MCF 10A (cell line): ENCODE measurements at places on chromosomes 13 and 19.

DNA sequence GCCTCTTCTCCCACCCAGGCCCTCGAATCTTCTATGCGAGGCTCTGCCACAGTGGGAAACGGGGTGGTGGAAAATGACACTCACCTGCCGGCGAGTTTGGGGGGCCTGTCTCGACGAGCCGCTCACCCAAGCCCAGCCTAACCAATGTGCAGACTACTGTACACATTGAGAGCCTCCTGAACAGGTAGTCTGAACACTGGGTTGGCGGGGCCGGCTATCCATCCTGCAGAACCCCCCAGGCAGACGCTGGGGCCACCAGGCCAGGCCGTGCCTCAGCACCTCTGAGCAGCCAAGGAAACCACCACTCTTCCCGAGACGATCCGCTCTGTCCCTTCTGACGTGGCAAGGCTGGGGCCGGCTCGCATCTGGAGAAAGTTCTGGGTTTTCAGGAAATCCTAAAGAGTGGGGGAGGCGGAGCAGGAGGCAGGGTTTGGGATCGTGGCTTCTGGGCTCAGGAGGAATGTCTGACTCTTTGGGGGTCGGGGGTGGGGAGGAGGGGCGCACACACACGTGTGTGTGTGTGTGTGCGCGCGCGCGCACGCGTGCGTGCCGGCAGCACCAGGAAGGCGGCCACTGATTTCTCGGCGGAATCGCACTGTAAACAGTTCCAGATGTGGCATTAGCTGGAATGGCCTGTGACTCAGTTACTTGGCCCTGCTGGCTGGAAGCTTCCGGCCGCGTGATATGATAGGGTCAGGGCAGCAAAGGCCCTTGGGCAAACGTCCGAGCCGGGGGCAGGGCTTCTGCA is 18.5 kb downstream of the TMED1 start:
- peaks cover 31% of the 10 kb centered on the region for H3K36me3 ChIP-seq
- no peak overlapping the region for H3K4me3 ChIP-seq
- no peak overlapping the region for H3K27ac ChIP-seq
- no peaks in the 10 kb centered on the region for H3K27me3 ChIP-seq

DNA sequence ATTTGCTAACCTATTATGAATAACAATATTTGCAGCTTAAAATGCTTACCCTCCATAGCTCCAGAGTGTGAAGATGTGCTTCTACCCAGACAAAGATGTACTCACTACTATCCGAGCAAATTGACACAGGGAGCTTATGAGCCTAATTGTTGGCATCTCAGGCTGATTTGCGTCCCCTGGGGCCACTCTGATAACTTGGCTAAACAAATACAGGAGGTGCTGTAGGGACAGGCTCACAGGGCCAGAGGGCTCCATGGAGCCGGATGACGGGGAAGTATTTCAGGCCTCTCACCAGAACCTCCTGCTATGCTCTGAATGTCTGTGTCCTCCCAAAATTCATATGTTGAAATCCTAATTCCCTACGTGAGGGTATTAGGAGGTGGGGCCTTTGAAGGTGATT is 26.7 kb upstream of the C19orf12 start:
- no peaks in the 10 kb centered on the region for H3K36me3 ChIP-seq
- peaks cover 27% of the 10 kb centered on the region for H3K27me3 ChIP-seq
- no peak overlapping the region for H3K4me3 ChIP-seq
- no peaks in the 10 kb centered on the region for H3K4me1 ChIP-seq
- H3K27ac ChIP-seq, result no peak overlapping the region

- no peaks in the 10 kb centered on the region for H3K4me1 ChIP-seq
- peaks cover 45% of the 10 kb centered on the region for H3K27me3 ChIP-seq
- DNase-seq, result no peak
- no peak overlapping the region for H3K27ac ChIP-seq
- no peak overlapping the region for H3K4me3 ChIP-seq
- no peaks in the 10 kb centered on the region for H3K36me3 ChIP-seq
Measured at GRCh38 chr19:3801412-3802096, 15.4 kb upstream of the MATK start.

- H3K27ac ChIP-seq, result no peak overlapping the region
- H3K4me3 ChIP-seq, result no peak overlapping the region
- no peak for DNase-seq
- peaks cover 18% of the 10 kb centered on the region for H3K4me1 ChIP-seq
- H3K36me3 ChIP-seq, result no peaks in the 10 kb centered on the region
Measured at GRCh38 chr13:42623916-42624315, 50.0 kb downstream of the TNFSF11 start.

DNA sequence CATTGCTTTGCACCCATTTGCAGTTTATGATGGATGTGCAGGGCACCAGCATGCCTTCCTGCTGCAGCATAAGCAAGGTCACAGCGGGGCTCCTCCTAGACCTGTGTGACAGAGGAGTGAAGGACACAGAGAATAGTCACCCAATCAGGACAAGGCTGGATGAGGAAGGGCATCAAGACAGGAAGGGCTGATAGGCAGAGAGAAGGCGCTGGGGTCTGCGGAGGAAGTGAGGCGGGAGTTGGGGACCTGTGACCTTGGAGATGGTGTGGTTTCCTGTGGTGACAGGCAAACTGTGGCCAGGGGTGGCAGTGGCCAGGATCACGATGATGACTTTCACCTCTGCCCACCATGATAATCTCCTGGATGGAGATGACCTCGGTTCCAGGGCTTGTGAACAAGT is 16.4 kb upstream of the KCTD15 start:
- H3K27me3 ChIP-seq, result peaks cover 39% of the 10 kb centered on the region
- no peaks in the 10 kb centered on the region for H3K36me3 ChIP-seq
- no peak overlapping the region for H3K4me3 ChIP-seq
- H3K27ac ChIP-seq, result no peak overlapping the region

- no peaks in the 10 kb centered on the region for H3K4me1 ChIP-seq
- H3K4me3 ChIP-seq, result no peak overlapping the region
- H3K27me3 ChIP-seq, result no peaks in the 10 kb centered on the region
- no peaks in the 10 kb centered on the region for H3K36me3 ChIP-seq
Measured at GRCh38 chr19:21848706-21849105, 12.7 kb upstream of the ZNF43 start.

- no peak overlapping the region for H3K27ac ChIP-seq
- H3K36me3 ChIP-seq, result peaks cover 6% of the 10 kb centered on the region
- DNase-seq, result no peak
Measured at GRCh38 chr13:20349564-20350381, 117.7 kb upstream of the GJB6 start.

- H3K36me3 ChIP-seq, result peaks cover 4% of the 10 kb centered on the region
- no peaks in the 10 kb centered on the region for H3K27me3 ChIP-seq
- DNase-seq, result no peak
- no peak overlapping the region for H3K4me3 ChIP-seq
- H3K27ac ChIP-seq, result no peak overlapping the region
Measured at GRCh38 chr19:47805313-47805712, 962 bp upstream of the TPRX1 start.

GRCh38 chr13:105957769-105958438 is 577.6 kb downstream of the EFNB2 start:
- no peaks in the 10 kb centered on the region for H3K4me1 ChIP-seq
- DNase-seq, result no peak
- H3K27ac ChIP-seq, result no peak overlapping the region
- no peaks in the 10 kb centered on the region for H3K36me3 ChIP-seq

- no peak for DNase-seq
- H3K4me1 ChIP-seq, result peaks cover 32% of the 10 kb centered on the region
- peak overlapping the region; percentile 80 for H3K4me3 ChIP-seq
Measured at GRCh38 chr13:33677215-33677614, 140.7 kb upstream of the RFC3 start.

DNA sequence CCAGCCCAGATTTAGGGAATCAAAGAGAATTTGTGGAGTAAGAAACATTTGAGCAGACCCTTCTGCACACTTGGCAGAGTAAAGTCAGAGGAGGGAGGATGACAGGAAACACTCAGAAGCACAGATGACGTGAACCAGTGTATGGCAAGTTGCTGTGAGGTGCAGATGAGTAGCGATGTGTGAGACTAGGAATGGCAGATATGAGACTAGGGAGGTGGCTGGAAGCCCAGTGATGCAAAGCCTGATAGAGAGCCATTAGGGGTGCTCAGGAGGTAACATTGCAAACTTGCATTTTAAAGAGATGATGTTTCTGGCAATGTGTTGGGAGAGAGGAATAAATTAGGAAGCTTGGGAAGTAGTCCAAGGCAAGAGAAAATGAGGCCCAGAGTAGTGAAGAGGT is 44.0 kb downstream of the PCDH17 start:
- H3K27ac ChIP-seq, result no peak overlapping the region
- no peak for DNase-seq
- H3K36me3 ChIP-seq, result no peaks in the 10 kb centered on the region
- no peak overlapping the region for H3K4me3 ChIP-seq
- peaks cover 61% of the 10 kb centered on the region for H3K27me3 ChIP-seq

- H3K4me1 ChIP-seq, result peaks cover 20% of the 10 kb centered on the region
- H3K27ac ChIP-seq, result no peak overlapping the region
- H3K4me3 ChIP-seq, result no peak overlapping the region
- no peaks in the 10 kb centered on the region for H3K27me3 ChIP-seq
- no peak for DNase-seq
- no peaks in the 10 kb centered on the region for H3K36me3 ChIP-seq
Measured at GRCh38 chr19:40398417-40399131, 8.6 kb upstream of the HIPK4 start.

- peaks cover 42% of the 10 kb centered on the region for H3K36me3 ChIP-seq
- H3K4me1 ChIP-seq, result no peaks in the 10 kb centered on the region
- H3K27ac ChIP-seq, result peak overlapping the region; percentile 19
- no peaks in the 10 kb centered on the region for H3K27me3 ChIP-seq
Measured at GRCh38 chr19:46990991-46991676, 28.5 kb upstream of the NPAS1 start.

- peaks cover 48% of the 10 kb centered on the region for H3K4me1 ChIP-seq
- peak overlapping the region; percentile 94 for H3K27ac ChIP-seq
- peak overlapping the region; percentile 90 for H3K4me3 ChIP-seq
- no peak for DNase-seq
Measured at GRCh38 chr13:95679722-95680121, 2.8 kb downstream of the DNAJC3 start.

DNA sequence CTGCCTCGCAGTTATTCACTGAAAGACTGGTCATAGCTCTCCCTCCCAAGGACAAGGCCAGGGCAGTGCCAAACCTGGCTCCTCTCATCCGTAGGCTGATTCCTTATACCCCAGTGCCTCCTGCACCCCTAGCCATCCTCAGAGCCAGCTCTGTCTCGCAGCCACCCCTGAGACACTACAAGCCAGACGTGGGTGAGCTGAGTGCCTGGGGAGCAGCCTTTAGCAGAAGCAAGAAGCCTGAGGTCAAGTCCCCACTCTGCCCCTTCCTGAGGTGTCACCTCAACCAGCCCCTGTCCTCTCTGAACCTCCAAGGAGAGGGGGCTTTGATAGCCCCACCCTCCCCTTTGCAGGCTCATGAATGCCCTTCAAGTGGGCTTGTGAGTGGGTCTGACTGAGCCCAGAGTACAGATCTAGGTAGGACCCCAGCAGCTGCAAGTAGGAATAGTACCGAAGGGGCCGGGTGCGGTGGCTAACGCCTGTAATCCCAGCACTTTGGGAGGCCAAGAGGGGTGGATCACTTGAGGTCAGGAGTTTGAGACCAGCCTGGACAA is 14.8 kb upstream of the AKAP8L start:
- peaks cover 20% of the 10 kb centered on the region for H3K4me1 ChIP-seq
- peak overlapping the region; percentile 95 for H3K4me3 ChIP-seq
- DNase-seq, result no peak
- no peaks in the 10 kb centered on the region for H3K27me3 ChIP-seq

GRCh38 chr13:29539856-29540255 is 55.6 kb downstream of the SLC7A1 start:
- H3K4me1 ChIP-seq, result no peaks in the 10 kb centered on the region
- H3K27ac ChIP-seq, result no peak overlapping the region
- peaks cover 34% of the 10 kb centered on the region for H3K36me3 ChIP-seq
- no peak for DNase-seq
- H3K27me3 ChIP-seq, result no peaks in the 10 kb centered on the region

DNA sequence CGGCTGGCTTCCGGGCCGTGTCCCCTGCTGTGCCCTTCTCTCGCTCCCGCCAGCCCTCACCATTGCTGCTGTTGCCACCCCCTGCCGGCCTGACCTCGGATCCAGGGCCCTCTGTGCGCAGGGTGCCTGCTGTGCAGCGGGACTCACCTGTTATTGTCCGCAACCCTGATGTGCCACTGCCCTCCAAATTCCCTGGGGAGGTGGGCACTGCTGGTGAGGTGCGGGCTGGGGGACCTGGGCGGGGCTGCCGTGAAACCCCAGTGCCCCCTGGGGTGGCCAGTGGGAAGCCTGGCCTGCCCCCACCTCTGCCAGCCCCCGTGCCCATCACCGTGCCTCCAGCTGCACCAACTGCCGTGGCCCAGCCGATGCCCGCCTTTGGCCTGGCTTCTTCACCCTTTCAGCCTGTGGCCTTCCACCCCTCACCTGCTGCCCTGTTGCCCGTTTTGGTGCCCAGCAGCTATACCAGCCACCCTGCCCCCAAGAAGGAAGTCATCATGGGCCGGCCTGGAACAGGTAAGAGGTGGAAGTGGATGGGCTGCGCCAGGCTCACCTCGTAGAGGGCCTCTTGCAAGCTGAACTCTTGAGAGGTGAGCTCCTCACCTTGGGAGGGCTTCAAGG is 5.1 kb downstream of the CIC start:
- H3K4me3 ChIP-seq, result no peak overlapping the region
- peaks cover 50% of the 10 kb centered on the region for H3K36me3 ChIP-seq
- H3K27me3 ChIP-seq, result no peaks in the 10 kb centered on the region
- no peak for DNase-seq
- peaks cover 49% of the 10 kb centered on the region for H3K4me1 ChIP-seq
- H3K27ac ChIP-seq, result no peak overlapping the region

- no peak overlapping the region for H3K4me3 ChIP-seq
- H3K4me1 ChIP-seq, result no peaks in the 10 kb centered on the region
- no peak for DNase-seq
- no peaks in the 10 kb centered on the region for H3K27me3 ChIP-seq
- no peaks in the 10 kb centered on the region for H3K36me3 ChIP-seq
Measured at GRCh38 chr13:34816908-34817665, 125.0 kb upstream of the NBEA start.

- no peaks in the 10 kb centered on the region for H3K36me3 ChIP-seq
- DNase-seq, result no peak
- H3K4me3 ChIP-seq, result no peak overlapping the region
- H3K4me1 ChIP-seq, result no peaks in the 10 kb centered on the region
Measured at GRCh38 chr13:97540696-97541095, 106.7 kb downstream of the RAP2A start.

DNA sequence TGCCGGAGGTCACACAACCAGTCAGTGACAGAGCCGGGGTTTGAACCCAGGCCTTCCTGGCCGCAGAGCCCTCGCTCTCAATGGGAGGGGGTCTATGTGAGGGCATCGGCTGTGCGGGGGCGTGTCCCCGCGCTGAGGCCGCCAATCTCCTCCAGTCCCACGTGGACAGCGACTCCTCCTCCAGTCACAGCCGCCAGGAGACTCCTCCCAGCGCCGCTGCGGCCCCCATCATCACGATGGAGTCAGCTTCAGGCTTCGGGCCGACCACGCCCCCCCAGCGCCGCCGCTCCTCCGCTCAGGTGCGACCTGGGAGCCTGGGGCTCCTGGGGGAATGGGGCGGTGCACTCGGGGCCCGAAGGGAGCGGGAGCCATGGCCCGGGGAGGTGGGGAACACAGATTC is 6.0 kb downstream of the SPRED3 start:
- H3K27ac ChIP-seq, result no peak overlapping the region
- H3K36me3 ChIP-seq, result peaks cover 17% of the 10 kb centered on the region
- no peak overlapping the region for H3K4me3 ChIP-seq
- DNase-seq, result no peak
- H3K4me1 ChIP-seq, result peaks cover 7% of the 10 kb centered on the region
